ENCODE measurements at places on chromosomes 4 and X. TPM values are rescaled to one million over a fixed set of nuclear protein-coding genes. Genes with fewer than 3 reads are reported as not detected.

DNA sequence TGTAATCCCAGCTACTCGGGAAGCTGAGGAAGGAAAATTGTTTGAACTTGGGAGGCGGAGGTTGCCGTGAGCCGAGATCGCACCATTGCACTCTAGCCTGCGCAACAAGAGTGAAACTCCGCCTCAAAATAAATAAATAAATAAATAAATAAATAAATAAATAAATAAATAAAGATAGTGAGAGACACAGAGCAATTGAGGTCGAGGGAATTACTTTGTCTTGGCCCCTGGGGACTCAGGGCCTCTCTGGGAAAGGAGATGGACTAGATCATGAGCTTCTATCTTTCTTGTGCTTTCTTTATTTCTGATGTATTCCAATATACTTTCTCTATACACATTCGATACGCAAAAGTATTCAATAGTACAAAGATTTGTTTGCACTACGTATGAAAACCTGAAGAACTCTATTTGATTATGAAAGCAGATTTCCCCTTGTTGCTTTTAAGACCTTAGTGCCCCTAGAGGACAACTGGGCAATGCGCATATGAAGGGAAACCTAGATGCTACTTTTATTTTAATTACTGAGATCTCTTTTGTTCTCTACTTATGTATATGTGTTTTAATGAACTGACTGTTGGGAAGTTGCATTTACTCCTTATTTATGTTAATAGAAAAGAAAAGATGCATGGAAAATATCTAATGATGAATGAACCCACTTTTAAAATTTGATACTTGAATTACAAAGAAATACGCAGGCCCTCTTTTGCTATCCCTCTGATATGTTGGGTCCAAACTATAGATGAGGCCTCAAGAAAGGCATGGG is 12.8 kb upstream of the ELOVL6 start:
- no peaks in the 10 kb centered on the region for H3K36me3 ChIP-seq
- H3K4me1 ChIP-seq, result no peaks in the 10 kb centered on the region
- peak; percentile 56 for DNase-seq
- H3K27ac ChIP-seq, result no peak overlapping the region
- H3K27me3 ChIP-seq, result no peaks in the 10 kb centered on the region
- no peak overlapping the region for H3K4me3 ChIP-seq

- no peaks in the 10 kb centered on the region for H3K27me3 ChIP-seq
- no peak overlapping the region for H3K27ac ChIP-seq
- no peak for DNase-seq
- no peak overlapping the region for H3K4me3 ChIP-seq
Observed at GRCh38 chrX:150051096-150051495, 112.8 kb upstream of the EOLA2 start.

GRCh38 chrX:47218920-47219815 is 687 bp downstream of the CDK16 start:
- peak overlapping the region; percentile 99 for H3K27ac ChIP-seq
- peak; percentile 40 for DNase-seq
- H3K4me3 ChIP-seq, result peak overlapping the region; percentile 100
- H3K36me3 ChIP-seq, result peaks cover 39% of the 10 kb centered on the region
- H3K27me3 ChIP-seq, result no peaks in the 10 kb centered on the region

- no peak overlapping the region for H3K27ac ChIP-seq
- peaks cover 5% of the 10 kb centered on the region for H3K27me3 ChIP-seq
- H3K4me3 ChIP-seq, result no peak overlapping the region
- no peaks in the 10 kb centered on the region for H3K36me3 ChIP-seq
- DNase-seq, result no peak
- H3K4me1 ChIP-seq, result no peaks in the 10 kb centered on the region
Observed at GRCh38 chrX:27391623-27392022, 71.5 kb downstream of the PPP4R3C start.

Gene SSX4
- not detected for total RNA-seq

Gene GAB1
- total RNA-seq, result 27.6 TPM

Data from A673 (cell line).